Sigmoid colon (tissue), 7 donors: ENCODE measurements at places on chromosomes 6 and 20. TPM values are rescaled to one million over a fixed set of nuclear protein-coding genes. Genes with fewer than 3 reads are reported as not detected.

Gene ADAT2
- 1.4 TPM for polyA plus RNA-seq

Gene SLC35A1
- 20.2 TPM for polyA plus RNA-seq

Gene GSTA2
- not detected for polyA plus RNA-seq

- no peaks in the 10 kb centered on the region for H3K36me3 ChIP-seq
- H3K27me3 ChIP-seq: no peaks in the 10 kb centered on the region
- no peak for DNase-seq
- peaks cover 32% of the 10 kb centered on the region for H3K4me1 ChIP-seq
- peak overlapping the region; percentile 98 for H3K27ac ChIP-seq
- peak overlapping the region; percentile 76 for H3K4me3 ChIP-seq
Measured at GRCh38 chr6:12009180-12009685, 2.9 kb upstream of the HIVEP1 start.

GRCh38 chr6:146915671-146916127 lies 288.5 kb upstream of the STXBP5 start:
- no peak for DNase-seq
- no peaks in the 10 kb centered on the region for H3K27me3 ChIP-seq
- H3K27ac ChIP-seq: no peak overlapping the region
- no peak overlapping the region for H3K4me3 ChIP-seq
- peaks cover 30% of the 10 kb centered on the region for H3K4me1 ChIP-seq
- H3K36me3 ChIP-seq: no peaks in the 10 kb centered on the region

- H3K4me3 ChIP-seq: no peak overlapping the region
- no peak for DNase-seq
- H3K4me1 ChIP-seq: no peaks in the 10 kb centered on the region
- H3K36me3 ChIP-seq: no peaks in the 10 kb centered on the region
Measured at GRCh38 chr20:59170406-59171349, 7.1 kb downstream of the ZNF831 start.

GRCh38 chr20:33359399-33360261 lies 41.7 kb downstream of the CDK5RAP1 start:
- H3K27ac ChIP-seq: no peak overlapping the region
- no peaks in the 10 kb centered on the region for H3K4me1 ChIP-seq
- H3K36me3 ChIP-seq: peaks cover 87% of the 10 kb centered on the region
- DNase-seq: no peak
- no peaks in the 10 kb centered on the region for H3K27me3 ChIP-seq
- no peak overlapping the region for H3K4me3 ChIP-seq

Gene USP49
- 0.60 TPM for polyA plus RNA-seq

- no peak for DNase-seq
- no peaks in the 10 kb centered on the region for H3K27me3 ChIP-seq
- H3K27ac ChIP-seq: no peak overlapping the region
- no peak overlapping the region for H3K4me3 ChIP-seq
- H3K36me3 ChIP-seq: no peaks in the 10 kb centered on the region
Measured at GRCh38 chr6:69584913-69585729, 211.7 kb downstream of the LMBRD1 start.

Gene SCUBE3
- polyA plus RNA-seq: 0.29 TPM

DNA sequence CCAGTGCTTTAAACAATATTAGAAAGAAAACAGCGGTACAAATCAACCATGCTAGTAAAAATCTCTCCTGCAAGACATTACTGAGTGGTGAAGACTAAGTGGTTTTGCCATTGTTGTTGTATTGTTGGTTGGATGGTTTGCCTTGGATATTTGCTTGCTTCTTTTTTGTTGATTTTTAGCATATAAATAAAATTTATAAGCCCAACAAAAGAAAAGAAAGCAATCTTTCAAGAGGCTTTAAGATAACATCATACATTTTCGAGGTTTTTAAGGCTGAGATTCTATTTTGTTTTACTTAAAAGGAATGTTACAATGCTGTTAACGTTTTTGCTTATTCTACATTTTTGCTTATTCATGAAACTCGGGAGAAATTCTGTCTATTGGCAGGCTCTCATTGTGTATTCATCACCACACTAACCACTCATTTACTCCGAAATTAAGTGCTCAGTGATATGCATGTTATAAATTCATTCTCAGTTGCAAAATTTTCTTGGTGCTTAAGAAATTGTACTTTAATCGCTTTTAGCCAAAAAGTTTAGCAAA lies 139.1 kb downstream of the LAMA2 start:
- no peak for DNase-seq
- H3K27me3 ChIP-seq: no peaks in the 10 kb centered on the region
- H3K4me1 ChIP-seq: no peaks in the 10 kb centered on the region
- H3K27ac ChIP-seq: no peak overlapping the region

DNA sequence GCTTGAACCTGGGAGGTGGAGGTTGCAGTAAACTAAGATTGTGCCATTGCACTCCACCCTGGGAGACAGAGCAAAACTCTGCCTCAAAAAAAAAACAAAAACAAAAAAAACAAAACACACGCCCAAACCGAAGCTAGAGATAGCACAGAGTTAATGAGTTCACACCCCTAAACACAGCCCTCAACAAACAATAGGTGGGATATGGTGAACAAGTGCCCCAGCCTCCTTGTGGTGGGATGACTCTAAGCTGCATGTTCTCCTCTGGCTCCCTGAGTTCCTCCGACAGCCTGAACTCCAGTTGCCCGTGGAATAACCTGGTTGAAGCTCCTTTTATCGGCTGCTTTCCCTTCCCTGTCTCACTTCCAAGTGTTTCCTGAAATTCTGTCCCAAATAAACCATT lies 22.1 kb upstream of the DSN1 start:
- H3K4me3 ChIP-seq: no peak overlapping the region
- H3K27me3 ChIP-seq: no peaks in the 10 kb centered on the region
- peaks cover 6% of the 10 kb centered on the region for H3K4me1 ChIP-seq
- DNase-seq: no peak

GRCh38 chr6:5712349-5713215 lies 294.1 kb downstream of the NRN1 start:
- no peak overlapping the region for H3K4me3 ChIP-seq
- H3K27me3 ChIP-seq: no peaks in the 10 kb centered on the region
- H3K27ac ChIP-seq: no peak overlapping the region

DNA sequence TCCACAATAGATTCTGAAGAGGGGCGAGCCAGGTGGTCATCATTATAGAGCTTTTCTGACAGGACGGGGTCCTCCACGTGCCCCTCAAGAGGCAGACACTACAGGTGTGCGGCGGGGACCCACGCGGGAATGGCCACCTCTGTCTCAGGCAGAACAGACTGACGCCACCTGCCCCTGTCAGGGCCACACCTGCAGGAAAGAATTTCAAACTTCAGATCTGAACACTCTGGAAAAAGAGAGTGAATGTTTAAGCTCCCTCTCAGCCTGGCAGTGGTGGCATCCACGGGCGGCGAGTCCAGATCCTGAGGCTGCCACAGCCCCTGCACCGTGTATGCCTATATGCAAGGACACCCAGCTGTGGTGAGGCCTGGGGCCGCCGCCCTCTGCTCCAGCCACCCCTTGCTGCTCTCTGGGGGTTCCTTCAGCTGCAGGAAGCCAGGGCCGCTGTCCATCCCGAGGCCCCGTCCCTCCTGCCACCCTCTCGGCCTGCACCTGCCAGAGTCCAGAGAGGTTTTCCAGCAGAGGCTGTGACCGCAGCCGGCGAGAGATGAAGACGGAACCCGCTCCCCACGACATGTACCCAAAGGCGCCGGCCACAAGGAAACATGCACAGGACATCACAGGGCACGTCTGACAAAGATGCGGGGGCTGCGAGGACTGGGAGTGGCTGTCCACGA lies 234.9 kb downstream of the ERMARD start:
- H3K4me3 ChIP-seq: no peak overlapping the region
- H3K27me3 ChIP-seq: no peaks in the 10 kb centered on the region
- H3K36me3 ChIP-seq: no peaks in the 10 kb centered on the region
- no peak overlapping the region for H3K27ac ChIP-seq
- no peaks in the 10 kb centered on the region for H3K4me1 ChIP-seq
- DNase-seq: peak; percentile 46

GRCh38 chr20:38460040-38460623 lies 12.5 kb upstream of the RALGAPB start:
- H3K4me3 ChIP-seq: no peak overlapping the region
- H3K27ac ChIP-seq: no peak overlapping the region
- H3K36me3 ChIP-seq: no peaks in the 10 kb centered on the region
- peak; percentile 39 for DNase-seq
- no peaks in the 10 kb centered on the region for H3K27me3 ChIP-seq

- H3K4me1 ChIP-seq: peaks cover 19% of the 10 kb centered on the region
- no peaks in the 10 kb centered on the region for H3K27me3 ChIP-seq
- no peak for DNase-seq
- H3K36me3 ChIP-seq: no peaks in the 10 kb centered on the region
- no peak overlapping the region for H3K27ac ChIP-seq
Measured at GRCh38 chr6:153129873-153130514, 1.1 kb downstream of the RGS17 start.

DNA sequence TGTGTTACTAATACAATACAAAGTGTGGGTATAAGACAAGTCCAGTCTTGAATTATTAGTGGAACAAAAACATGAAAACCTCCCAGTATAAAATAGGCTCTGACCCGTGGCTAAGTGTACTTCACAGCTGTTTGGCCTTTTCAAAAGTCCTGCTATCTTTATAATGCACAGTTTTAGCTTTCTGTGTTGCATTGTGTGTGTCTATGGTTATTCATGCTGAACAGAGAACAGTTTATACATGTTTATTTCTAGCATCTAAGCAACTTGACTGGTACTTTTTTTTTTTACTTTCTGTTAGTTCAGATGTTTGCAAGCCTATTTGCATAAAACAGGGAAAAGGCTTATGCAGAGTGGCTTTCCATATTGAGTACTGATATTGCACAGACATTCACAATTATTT lies 119.2 kb upstream of the CCN2 start:
- no peak overlapping the region for H3K27ac ChIP-seq
- no peaks in the 10 kb centered on the region for H3K27me3 ChIP-seq
- no peak overlapping the region for H3K4me3 ChIP-seq
- peaks cover 10% of the 10 kb centered on the region for H3K4me1 ChIP-seq
- DNase-seq: no peak
